ENCODE measurements at places on chromosomes 2 and 18. TPM values are rescaled to one million over a fixed set of nuclear protein-coding genes. Genes with fewer than 3 reads are reported as not detected.

GRCh38 chr2:27807476-27807875, 36.0 kb downstream of the MRPL33 start:
- no peak overlapping the region for H3K27ac ChIP-seq
- H3K27me3 ChIP-seq: no peaks in the 10 kb centered on the region
- no peak overlapping the region for H3K4me3 ChIP-seq
- DNase-seq: no peak

GRCh38 chr2:101111262-101111838, 39.8 kb downstream of the TBC1D8 start:
- peaks cover 58% of the 10 kb centered on the region for H3K4me1 ChIP-seq
- no peaks in the 10 kb centered on the region for H3K27me3 ChIP-seq
- H3K4me3 ChIP-seq: no peak overlapping the region
- H3K36me3 ChIP-seq: no peaks in the 10 kb centered on the region

DNA sequence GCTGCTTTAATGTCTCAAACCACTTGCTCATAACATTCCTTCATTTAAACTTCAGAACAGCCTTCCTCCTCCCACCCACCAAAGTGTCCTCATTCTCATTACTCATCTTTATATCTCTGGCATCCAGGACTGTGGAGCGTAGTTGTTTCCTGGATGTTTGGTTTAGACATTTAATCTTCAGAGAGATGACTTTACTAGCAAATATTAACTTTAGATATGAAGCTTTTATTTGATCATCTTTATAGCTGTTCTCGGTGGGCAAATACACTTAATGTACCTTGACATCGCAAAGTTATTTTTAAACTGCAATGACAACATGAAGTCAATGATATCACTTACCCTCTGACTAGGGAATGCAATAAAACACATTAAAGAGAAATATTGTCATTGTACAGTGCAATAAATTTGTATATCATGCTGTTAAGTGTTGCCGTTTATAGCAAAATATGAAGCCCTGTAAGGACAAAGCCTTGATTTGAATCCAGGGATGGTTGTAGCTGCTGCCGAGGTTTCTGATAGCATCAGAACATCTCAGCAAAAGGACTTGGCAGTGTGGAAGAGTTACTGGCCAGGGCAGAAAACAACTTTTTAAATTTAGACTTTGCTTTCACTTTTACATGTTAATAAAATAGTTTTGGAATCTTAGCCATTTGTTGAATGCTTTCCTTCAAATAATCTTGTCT, 4.6 kb upstream of the LAMA3 start:
- H3K27me3 ChIP-seq: peaks cover 22% of the 10 kb centered on the region
- DNase-seq: no peak
- H3K4me1 ChIP-seq: peaks cover 7% of the 10 kb centered on the region

The SERPINB11 gene
- polyA plus RNA-seq: not detected

The LYPD6B gene
- polyA plus RNA-seq: 0.16 TPM

The HOXD12 gene
- polyA plus RNA-seq: not detected

The TTN gene
- 105 TPM for polyA plus RNA-seq

Measured in muscle of leg (tissue), 16 donors.